ENCODE measurements at places on chromosomes 13 and 19. TPM values are rescaled to one million over a fixed set of nuclear protein-coding genes. Genes with fewer than 3 reads are reported as not detected.

RASL11A gene
- polyA plus RNA-seq, result 0.75 TPM

LRRC4B gene
- not detected for polyA plus RNA-seq

CDC34 gene
- polyA plus RNA-seq, result 46.9 TPM

LILRB3 gene
- polyA plus RNA-seq, result 0.49 TPM

ZNF793 gene
- 1.1 TPM for polyA plus RNA-seq

RGS9BP gene
- polyA plus RNA-seq, result 0.12 TPM

S1PR2 gene
- polyA plus RNA-seq, result 2.2 TPM

MTIF3 gene
- polyA plus RNA-seq, result 88.2 TPM

ERICH4 gene
- polyA plus RNA-seq, result not detected

TUBB4A gene
- polyA plus RNA-seq, result 5.9 TPM

NFIC gene
- polyA plus RNA-seq, result 17.8 TPM

SLC15A1 gene
- not detected for polyA plus RNA-seq

KCNJ14 gene
- 0.12 TPM for polyA plus RNA-seq

PSG11 gene
- not detected for polyA plus RNA-seq

MEX3D gene
- polyA plus RNA-seq, result not detected

FIZ1 gene
- polyA plus RNA-seq, result 4.6 TPM

COL4A1 gene
- polyA plus RNA-seq, result not detected

C19orf85 gene
- polyA plus RNA-seq, result not detected

SIGLEC12 gene
- polyA plus RNA-seq, result 0.31 TPM

TSHZ3 gene
- 1.1 TPM for polyA plus RNA-seq

LRRC8E gene
- not detected for polyA plus RNA-seq

CFD gene
- 6.9 TPM for polyA plus RNA-seq

ZNF729 gene
- polyA plus RNA-seq, result not detected

LGALS14 gene
- polyA plus RNA-seq, result not detected

GPR183 gene
- 232 TPM for polyA plus RNA-seq

TNFSF13B gene
- polyA plus RNA-seq, result 10.7 TPM

KIR3DL2 gene
- polyA plus RNA-seq, result 16.8 TPM

Measured in CD8-positive, alpha-beta memory T cell (primary cell).